ENCODE measurements at places on chromosomes 1 and 21.
A peak's percentile ranks its signal among the peaks of the same experiment; 100 is the strongest.

DNA sequence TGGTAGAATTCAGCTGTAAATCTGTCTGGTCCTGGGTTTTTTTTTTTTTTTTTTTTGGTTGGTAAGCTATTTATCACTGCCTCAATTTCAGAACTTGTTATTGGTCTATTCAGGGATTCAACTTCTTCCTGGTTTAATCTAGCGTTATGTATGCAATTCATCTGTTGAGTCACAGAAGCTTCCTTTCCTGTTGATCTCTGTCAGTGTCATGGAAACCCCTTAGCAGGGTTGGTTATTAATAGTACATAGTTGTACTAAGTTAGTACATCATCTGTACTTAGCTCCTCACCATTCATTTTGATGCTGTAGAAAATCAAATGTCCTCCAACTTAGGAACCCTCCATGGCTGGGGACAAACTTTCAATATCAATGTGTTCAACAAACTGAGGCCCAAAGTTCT is 51.0 kb upstream of the BARHL2 start:
- no peak for DNase-seq

GRCh38 chr1:216555653-216556052 is 132.4 kb upstream of the USH2A start:
- no peak for DNase-seq

- DNase-seq: no peak
Observed at GRCh38 chr1:233523047-233523446, 90.9 kb upstream of the KCNK1 start.

DNA sequence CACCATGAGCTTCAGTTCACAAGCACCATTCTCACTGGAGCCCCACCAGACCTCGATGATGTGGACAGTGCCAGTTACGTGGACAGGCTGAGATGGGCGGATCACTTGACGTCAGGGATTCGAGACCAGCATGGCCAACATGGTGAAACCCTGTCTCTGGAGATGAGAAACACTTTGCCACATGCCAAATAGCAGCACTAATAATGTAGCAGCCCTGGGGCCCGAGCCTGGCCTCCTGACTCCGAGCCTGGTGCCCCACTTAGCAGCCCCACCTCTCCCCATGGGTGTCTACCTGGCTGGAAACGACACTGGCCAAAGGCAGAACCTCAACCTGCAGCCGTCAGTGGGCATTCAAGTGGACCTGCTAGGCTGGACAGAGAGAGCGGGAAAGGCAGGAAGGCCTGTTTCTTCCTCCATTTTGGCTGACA is 129.1 kb downstream of the TOMM20 start:
- no peak for DNase-seq

GRCh38 chr1:186112280-186112679 is 262.8 kb downstream of the TPR start:
- no peak for DNase-seq

DNA sequence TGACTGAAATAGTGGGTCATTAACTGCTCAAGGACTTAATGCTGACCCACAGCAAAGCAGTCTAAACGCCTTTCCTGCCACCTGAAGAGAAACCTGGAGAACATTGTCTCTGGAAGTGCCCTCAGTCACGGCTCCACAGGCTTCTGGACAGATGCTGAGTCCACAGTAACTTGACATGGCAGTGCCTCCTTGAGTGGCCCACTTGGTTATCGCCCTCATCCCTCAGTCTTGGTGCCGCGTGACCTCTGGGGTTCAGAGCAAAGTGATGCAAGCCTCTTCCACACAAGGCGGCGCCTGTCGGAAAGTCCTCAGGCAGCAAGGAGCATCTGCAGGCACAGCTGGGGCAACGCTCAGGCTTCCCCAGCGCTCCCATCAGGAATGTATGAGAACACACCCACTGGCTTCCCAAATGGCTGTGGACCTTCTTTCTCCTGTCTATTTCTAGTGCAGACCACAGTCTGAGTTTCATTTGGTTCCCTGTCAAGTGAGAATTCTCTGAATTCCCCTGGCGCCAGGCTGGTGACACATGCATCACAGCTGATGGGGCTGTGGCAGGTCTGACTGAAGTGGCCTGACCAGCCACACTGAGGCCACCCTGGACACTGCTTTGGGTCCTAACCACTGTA is 13.0 kb upstream of the ANGPTL7 start:
- DNase-seq: no peak

- no peak for DNase-seq
Observed at GRCh38 chr1:200081969-200082245, 54.4 kb downstream of the NR5A2 start.

- no peak for DNase-seq
Observed at GRCh38 chr1:154347961-154348360, 22.6 kb downstream of the ATP8B2 start.

- DNase-seq: no peak
Observed at GRCh38 chr1:115303364-115303763, 34.7 kb downstream of the NGF start.

DNA sequence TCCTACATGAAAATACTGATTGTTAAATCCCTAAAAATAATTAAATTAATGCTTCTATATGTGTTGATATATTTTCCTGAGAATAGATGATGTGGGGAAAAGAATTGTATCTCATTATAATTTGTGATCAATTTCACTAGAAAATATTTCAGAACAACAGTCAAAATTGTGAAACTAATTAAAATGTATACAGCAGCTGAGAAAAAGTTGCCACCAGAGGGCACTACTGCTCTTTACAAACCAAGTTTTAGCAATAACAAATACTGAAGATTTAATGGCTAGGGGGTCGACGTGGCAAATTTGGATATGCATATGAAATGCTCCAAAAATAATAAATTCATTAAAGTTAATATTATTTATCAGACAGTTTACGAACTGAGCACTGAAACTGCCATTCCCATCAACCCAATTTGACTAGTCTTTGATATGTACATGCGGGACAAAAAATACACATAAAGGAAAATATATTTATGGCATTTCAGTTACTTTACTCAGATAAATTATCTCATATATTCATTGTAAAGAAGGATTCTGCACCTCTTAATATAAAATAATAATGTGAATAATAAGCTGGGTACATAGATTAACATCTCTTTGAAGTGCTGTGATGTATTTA is 96.3 kb upstream of the TMPRSS15 start:
- DNase-seq: peak; percentile 65

DNA sequence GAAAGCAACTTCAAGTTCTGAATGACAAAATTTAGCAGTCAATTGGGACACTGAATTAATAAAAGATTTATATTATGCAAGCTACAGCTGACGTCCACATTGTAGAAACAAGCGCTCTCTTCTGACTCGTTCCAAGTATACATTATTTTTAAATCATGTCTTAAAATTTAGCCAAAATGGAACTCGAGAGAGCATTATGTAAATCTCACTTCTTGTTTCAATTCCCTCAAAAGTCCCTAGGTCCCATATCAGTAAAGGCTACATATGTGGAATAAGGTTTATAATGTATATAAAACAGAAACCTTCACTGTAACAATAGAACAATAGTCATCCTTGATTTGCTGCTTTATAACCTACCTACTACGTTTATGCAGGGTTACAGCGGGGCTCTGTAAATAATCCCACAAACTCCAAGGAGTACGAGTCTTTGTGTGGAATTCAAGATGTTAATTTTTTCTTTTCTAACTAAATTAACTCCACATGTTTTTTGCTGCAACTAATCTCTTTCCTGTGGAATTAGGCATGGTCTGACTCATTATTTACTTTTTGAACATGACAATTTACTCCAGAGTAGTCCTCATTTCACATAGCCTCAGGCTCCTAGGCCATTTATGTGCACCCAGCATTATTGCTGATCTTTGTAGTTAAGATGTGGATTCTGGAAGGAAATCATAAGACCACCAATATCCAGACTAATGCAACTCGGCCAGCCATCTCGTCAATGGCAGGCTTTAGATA is 785.1 kb downstream of the LTN1 start:
- peak; percentile 71 for DNase-seq

DNA sequence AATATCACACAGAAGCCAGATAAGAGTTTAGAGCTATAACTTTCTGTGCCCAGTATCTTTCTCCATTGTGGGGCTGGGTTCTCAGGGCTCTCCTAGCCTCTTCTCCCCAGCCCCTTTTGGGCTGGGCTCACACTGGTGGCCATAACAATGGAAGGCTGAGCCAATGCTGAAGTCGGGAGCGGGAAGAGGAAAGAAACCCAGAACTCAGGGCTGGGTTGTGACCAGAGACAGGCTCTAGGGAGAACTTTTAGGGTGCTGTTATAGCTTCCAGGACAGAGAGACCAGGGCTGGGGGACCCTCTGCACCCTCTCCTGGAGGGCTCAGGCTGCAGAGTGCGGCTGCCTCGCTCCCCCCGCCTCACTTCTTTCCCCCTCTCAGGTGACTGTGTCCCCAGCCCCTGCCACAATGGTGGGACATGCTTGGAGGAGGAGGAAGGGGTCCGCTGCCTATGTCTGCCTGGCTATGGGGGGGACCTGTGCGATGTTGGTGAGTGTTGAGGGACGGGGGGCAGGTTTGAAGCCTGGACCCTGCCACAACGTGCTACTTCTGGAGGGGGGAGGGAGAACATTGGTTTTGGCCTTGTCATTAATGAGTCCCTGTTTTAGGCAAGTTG is 14.1 kb downstream of the BCAN start:
- DNase-seq: no peak

GRCh38 chr1:165116732-165117131 is 239.8 kb downstream of the LMX1A start:
- DNase-seq: peak; percentile 62

GRCh38 chr1:24302209-24302611 is 16.9 kb upstream of the GRHL3 start:
- DNase-seq: no peak

DNA sequence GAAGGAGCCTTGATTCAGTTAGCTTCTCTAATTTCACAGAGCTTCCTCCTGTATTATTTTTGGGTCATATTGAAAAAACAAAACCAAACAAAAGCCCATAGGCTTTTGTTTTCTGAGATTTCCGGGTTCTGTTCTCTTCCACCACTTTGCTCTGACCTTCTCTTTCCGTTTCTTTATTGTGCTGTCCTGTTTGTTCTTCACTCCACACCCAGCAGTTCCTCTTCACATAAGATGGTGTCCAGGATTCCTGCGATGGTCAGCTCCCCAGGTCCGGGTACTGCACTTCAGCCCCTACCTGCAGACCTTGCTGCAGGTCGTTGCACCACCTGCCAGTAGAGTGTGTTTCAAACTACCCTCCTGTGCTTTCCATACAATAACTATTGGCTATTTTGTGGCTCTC is 44.6 kb downstream of the GLUL start:
- no peak for DNase-seq

- peak; percentile 95 for DNase-seq
Observed at GRCh38 chr21:41957991-41958766, 4.4 kb upstream of the C2CD2 start.

- DNase-seq: no peak
Observed at GRCh38 chr1:12414444-12415018, 184.7 kb downstream of the VPS13D start.

GRCh38 chr1:111192658-111193519 is 7.6 kb downstream of the DENND2D start:
- DNase-seq: no peak

- DNase-seq: no peak
Observed at GRCh38 chr1:5067246-5067645, 412.8 kb downstream of the AJAP1 start.

GRCh38 chr1:17933971-17934370 is 173.6 kb upstream of the IGSF21 start:
- no peak for DNase-seq

GRCh38 chr1:218494449-218494852 is 149.3 kb downstream of the TGFB2 start:
- peak; percentile 33 for DNase-seq

- DNase-seq: no peak
Observed at GRCh38 chr1:8416881-8417280, 99.0 kb downstream of the SLC45A1 start.

GRCh38 chr1:162300057-162300917 is 76.4 kb downstream of the SPATA46 start:
- no peak for DNase-seq

GRCh38 chr1:67723620-67724019 is 38.6 kb downstream of the GADD45A start:
- DNase-seq: peak; percentile 58

DNA sequence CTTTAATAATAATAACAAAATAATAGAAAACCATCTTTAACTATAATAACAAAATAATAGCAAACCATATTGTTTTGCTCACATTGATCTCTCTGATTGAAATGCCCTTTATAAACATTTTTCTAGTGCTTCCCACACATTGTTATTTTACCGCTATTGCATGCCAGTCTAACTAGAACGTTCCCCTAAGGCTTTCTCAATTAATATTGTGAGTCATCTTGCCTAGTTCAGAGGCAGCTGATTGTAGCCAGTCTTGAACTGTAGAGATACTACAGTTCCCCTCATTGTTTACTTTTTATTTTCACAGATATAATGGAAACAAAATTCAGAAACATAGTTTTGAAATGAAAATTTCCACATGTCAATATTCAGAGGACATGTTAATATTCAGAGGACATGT is 192.3 kb upstream of the ADGRL4 start:
- DNase-seq: peak; percentile 62

DNA sequence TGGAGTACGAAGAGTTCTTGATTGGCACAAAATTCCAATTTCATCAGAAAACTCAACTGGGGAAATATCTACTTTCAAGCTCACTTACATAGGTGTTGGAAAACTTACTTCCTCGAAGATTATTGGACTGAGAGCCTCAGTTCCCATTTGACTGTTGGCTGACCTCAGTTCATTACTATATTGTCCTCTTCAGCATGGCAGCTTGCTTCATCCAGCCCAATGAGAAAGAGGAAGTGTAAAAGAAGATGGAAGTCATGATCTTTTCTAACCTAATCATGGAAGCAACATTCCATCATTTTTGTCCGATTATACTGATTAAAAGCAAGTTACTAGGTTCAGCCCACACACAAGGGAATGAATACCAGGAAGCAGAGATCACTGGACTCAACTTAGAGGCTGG is 49.4 kb downstream of the HSD3B1 start:
- no peak for DNase-seq

GRCh38 chr1:13965770-13966398 is 265.9 kb downstream of the PRDM2 start:
- peak; percentile 48 for DNase-seq

DNA sequence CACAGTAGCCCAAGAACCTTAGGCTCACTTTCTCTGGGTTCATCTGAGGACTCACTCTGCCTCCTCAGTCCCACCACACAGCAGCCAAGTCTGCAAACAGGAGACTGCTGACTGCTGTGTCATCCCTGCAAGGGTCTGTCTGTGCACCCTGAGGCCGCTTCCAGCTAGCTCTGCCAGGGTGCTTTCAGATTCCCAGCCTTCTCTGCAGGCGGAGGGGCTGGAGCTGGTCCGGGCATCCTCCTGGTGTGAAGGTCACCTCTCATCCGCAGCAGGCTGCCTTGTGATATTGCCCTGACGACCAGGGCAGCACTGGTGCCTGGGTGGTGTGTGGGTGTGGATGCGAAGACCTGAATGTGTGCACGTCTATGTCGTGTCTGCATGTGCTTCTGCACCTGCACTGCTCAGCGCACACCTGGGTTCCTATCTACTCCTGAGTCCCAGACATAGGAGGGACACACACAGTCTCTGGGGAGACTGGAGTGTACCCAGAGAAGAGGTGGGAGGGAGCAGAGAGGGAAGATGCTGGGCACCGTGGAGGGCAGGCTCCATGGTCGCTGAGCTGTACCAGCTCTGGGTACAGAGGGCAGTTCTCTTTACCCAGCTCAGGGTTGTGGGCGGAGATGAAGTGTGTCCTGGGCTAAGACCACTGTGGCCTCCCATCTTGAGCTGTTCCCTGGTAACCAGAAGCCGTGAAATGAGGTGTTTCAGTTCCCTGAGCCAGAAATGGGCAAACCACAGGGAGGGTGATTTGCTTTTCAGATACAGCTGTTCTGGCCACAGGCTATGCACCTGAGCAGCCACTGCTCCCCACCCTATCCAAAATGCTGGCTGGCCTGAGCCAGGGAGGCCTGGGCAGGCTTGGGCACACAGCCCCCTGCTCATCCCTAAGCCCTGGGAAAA is 160.9 kb upstream of the CSF3R start:
- no peak for DNase-seq

- DNase-seq: no peak
Observed at GRCh38 chr1:243390162-243390791, 134.4 kb downstream of the SDCCAG8 start.
